ENCODE measurements at places on chromosomes 2 and 18.
A peak's percentile ranks its signal among the peaks of the same experiment; 100 is the strongest.

- DNase-seq: no peak
Measured at GRCh38 chr18:32368991-32369390, 101.7 kb downstream of the GAREM1 start.

DNA sequence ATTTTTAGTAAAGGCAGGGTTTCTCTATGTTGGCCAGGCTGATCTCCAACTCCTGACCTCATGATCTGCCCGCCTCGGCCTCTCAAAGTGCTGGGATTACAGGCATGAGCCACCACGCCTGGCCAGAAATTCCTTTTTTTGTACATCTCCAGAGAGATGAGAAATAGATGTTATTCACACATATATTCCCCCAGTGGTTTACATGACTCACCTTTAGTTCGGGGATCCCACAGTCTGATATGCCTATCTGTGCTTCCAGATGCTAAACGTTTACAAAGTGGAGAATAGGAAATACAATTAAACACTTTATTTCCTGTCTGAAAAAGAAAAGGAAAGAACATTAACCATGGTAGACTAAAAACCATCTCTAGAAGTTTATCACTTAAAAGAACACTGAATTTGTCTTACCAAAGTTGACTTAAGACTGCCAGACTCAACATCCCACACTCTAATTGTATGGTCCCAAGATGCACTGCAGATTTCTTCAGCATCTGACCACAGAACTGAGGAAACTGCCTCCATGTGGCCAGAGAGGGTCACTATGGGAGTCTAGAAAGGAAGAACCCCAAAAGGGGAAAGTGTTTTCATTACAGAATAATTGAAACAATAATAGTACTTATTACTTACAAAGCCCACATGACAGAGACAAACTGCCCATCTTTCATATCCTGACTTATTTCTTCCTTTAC, 12.6 kb upstream of the ICA1L start:
- no peak for DNase-seq

GRCh38 chr2:151111599-151112278, 149.9 kb downstream of the RBM43 start:
- DNase-seq: no peak

- DNase-seq: no peak
Measured at GRCh38 chr2:58137221-58137620, 90.6 kb downstream of the VRK2 start.

- DNase-seq: no peak
Measured at GRCh38 chr2:9613291-9613690, 17.5 kb downstream of the YWHAQ start.

GRCh38 chr2:241125626-241126025, 23.5 kb upstream of the MTERF4 start:
- DNase-seq: no peak

DNA sequence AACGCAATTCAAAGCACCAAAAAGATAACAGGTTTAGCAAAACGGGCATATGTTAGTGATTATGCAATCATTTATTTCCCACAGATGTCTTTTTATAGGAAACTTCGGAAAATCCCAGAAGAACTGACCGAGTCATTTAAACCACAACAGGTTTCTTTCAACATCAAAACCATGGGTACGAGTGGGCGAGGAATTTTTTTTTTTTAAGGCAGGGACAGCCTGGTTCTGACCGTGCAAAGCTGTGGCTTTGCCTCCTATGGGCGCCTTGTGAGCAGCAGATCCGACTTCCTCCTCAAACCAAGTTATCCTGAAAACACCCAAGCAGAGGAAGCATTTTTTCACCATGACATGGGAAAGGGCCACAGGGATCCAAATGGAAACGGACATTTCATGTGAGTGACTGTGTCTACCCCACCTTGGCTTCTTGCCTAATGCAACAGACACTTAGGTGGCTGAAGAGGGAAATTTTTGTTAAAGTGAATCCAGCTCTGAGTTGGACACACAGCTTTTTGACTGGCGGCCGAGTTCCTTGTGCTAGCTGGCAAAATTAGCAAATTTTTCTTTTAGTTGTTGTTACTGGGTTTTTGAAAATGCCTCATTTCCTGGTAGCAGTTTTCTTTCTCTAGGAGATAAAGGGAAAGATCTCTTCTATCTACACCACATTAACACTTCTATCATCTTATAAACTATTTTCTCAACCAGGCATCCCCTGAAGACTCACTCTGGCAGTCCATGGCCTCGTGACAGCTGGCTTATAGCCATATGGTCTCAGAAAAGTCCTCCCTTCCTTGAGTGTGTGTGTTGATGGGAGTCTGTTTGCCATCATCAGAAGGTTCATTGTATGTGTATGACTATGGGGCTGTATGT, 487.4 kb upstream of the ZEB2 start:
- DNase-seq: no peak

GRCh38 chr18:47990981-47991380, 60.5 kb upstream of the SMAD2 start:
- no peak for DNase-seq

GRCh38 chr2:199955007-199955338, 318 bp downstream of the TYW5 start:
- DNase-seq: no peak

GRCh38 chr2:152716805-152717227, 445 bp downstream of the PRPF40A start:
- no peak for DNase-seq

GRCh38 chr18:13276530-13277520, 58.3 kb downstream of the LDLRAD4 start:
- no peak for DNase-seq

- DNase-seq: no peak
Measured at GRCh38 chr2:165796819-165797530, 2.9 kb upstream of the GALNT3 start.

DNA sequence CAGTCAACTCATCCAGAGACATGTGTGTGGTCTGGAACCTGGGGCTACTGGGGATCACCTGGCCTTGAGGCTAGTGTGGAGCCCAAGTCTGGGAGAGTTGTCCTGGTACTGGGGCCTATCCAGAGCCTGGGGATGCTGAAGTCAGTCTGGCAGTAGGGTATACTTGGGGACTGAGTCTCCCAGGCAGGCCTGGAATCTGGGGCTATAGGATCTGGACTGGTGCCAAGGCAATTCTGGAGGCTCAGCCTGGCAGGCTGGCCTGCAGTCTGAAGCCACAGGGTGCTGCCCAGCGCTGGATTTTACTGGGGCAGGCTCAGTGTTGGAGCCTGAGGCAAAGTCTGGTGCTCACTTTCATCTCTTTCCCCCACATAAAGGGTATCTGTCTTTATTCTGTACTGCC, 46.5 kb downstream of the AQP4 start:
- no peak for DNase-seq

GRCh38 chr2:102660574-102660973, 41.2 kb downstream of the SLC9A2 start:
- no peak for DNase-seq

DNA sequence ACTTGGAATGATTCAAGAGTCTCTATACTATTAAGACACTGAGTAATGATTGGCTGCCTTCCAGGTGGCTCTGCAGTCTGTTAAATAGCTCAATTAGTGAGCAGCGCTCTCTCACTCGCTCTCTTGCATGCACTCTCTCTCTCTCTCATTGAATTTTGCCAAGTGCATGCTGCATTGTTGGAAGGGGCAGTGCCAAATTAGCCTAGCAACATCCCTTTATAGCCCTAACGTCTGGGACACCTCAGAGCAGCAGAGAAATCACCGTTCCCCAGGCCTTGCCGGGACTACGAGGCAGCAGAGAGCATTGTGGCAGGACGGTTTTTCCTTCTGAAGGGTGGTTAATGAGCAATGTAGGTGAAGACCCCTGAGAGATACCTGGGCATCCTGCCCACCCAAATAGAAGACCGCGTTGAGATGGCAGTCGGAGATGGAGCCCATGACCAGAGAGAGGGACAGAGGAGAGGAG, 447.6 kb upstream of the POU3F3 start:
- DNase-seq: no peak

DNA sequence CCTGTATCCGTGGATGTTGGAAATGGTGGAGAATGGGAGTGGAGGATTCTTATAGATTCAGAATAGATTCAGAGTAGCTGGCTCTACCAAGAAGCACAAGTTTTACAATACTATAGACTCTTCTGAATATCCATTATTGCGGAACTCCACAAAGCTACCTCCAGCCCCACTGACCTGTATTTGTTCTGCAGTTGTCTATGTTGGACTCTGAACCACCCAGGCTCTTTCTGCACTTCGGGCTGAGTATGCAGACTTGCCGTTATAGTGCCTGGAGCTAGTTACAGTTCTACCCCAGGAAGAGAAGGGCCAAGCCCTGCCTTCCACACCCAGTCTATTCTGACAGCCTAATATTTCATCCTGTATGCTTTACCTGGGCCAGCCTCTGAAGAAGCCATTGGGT, 4.4 kb upstream of the RGPD4 start:
- no peak for DNase-seq

DNA sequence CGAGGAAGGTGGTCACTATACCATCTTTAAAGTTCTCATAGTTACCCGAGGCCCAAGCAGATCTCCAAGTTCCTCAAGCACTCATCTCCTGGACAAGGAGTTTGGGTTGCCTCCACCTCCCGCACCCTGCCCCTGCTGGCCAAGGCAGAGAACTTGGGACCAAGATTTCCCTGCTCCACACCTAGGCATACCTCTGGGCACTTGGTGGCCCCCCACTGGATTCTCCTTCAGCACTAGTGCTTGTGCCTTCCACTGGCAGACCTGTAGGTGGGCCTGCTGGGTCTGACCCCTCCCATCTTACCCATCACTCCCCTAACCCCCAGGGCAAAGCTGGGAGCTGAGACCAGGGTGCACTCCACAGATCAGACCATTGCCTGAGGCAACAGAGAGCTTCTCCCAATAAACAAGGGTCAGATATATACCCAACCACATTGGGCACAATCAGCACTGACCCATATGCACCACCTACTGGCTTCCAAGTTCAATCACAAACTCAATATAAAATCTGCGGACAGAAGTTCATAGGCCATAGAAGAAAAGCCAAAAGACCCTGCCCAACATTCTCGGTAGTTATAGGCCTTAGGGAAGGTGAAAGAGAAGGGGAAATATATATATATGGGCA, 244.2 kb downstream of the EXOC6B start:
- no peak for DNase-seq

- DNase-seq: peak; percentile 5
Measured at GRCh38 chr2:213251618-213252017, 32.6 kb upstream of the SPAG16 start.

DNA sequence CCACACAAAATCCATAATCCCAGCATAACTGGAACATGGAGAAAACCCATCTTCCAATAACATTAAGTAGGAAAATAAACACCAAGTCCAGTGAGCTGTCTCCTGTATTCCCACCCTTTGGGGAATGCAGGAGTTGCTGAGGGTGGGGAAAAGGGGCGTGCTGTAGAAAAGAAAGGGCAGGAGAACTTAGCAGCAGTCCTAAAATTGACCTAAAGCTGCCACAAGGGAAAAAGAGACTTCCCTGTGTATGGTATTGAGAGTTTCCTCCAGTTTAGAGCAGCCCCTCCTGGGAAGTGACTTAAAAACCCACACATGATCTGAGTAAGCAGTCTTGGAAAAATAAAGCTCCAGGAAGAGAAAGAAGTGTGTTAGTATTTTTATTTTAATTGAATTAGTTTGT, 428.8 kb downstream of the THSD7B start:
- no peak for DNase-seq

GRCh38 chr2:211722928-211723327, 815.7 kb downstream of the ERBB4 start:
- DNase-seq: no peak

DNA sequence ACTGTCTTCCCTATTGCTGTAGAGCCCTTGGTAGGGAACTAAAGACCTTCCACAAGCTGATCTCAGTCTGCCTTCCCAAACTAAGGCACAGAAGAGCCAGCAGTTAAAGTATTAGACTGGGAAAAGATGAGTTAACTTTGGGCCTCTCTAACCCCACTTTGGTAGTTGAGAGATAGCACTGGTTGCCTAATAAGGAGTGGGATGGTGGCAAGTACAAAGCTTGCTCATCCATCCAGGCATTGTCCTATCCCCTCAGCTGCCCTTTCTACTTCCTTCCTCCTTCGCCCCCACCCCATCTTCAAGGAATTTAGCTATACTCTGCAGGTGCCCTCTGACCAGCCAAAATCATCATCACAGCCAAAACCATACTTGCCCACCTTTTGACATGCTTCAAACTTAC, 22.2 kb upstream of the AFTPH start:
- DNase-seq: no peak

DNA sequence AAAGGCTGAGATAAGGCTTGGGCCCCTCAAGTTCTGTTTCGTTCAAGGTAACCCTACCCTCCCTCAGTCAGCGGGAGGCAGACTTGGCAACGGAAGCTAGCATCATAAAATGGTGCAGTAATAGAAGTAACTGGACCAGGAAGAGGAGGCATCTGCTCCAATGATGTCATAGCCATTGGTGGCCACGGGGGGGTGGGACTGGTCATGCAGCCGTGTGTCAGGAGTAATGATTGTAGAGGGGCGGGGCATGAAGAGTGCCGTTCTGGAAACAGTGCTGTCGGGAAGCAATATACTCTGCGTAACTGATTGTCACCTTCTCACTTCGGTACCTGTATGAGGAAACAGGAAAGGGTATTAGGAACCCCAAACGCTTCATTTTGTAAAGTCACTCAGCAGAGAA, 6.9 kb upstream of the POLR2D start:
- DNase-seq: no peak

GRCh38 chr2:109466674-109467575, 146.8 kb downstream of the SEPTIN10 start:
- DNase-seq: no peak

- DNase-seq: no peak
Measured at GRCh38 chr18:75209951-75210258, 692 bp upstream of the TSHZ1 start.

DNA sequence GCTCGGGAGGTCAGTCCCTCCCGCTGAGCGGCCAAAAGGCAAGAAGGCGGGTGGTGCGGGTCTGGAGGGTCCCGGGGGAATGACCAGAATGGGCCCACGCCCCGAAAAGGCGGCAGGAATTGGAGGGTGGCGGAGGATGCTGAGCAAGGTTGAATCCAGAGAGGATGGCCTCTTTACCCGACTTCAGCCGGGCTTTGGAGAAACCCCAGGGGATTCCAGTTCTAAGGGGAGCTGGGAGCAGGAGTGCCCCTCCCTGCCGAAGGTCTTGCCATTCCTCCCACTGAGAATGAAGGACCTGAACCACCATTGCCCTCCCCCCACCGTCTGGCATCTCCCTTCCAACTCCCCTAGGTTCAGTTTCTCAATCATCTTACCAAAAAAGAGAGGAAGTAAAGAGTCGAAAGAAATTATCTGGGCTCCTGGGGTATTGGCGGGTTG, 38.9 kb upstream of the ATP6V1B1 start:
- no peak for DNase-seq

DNA sequence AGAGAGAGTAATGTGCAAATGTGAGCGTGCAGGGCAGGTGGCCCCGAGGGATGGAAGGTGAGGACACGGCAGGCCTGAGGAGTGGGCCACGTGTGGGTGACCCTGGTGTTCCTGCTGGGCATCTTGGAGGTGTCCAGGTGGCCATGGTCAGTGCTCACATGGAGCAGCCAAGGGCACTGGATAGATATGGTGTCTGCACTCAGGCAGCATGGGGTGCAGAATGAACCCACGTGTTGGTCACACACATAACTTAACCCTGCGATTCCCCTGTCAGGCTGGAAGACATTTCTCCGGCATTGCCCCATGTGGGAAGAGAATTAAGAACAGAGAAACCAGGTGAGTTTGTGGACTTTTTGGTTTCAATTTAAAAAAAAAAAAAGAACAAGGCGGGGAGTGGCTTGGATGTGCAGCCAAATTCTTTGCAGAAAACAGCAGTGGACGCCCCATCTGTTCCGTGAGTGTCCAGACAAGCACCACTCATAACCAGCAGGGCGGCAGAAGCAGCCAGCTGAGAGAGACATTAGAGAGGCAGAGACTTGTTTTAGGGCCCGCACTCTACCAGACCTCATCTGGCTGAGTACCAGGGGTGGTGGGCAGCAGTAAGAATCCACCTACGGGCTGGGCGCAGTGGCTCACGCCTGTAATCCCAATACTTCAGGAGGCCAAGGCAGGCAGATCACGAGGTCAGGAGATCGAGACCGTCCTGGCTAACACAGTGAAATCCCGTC, 249.8 kb downstream of the ACKR3 start:
- no peak for DNase-seq
